ENCODE measurements at places on chromosomes 7 and 10.

GRCh38 chr10:125801574-125801973 lies 21.5 kb downstream of the UROS start:
- DNase-seq, result no peak

- DNase-seq, result no peak
Observed at GRCh38 chr7:33792041-33792440, 113.3 kb upstream of the BMPER start.

- no peak for DNase-seq
Observed at GRCh38 chr7:10268034-10268433, 705.6 kb upstream of the PHF14 start.

DNA sequence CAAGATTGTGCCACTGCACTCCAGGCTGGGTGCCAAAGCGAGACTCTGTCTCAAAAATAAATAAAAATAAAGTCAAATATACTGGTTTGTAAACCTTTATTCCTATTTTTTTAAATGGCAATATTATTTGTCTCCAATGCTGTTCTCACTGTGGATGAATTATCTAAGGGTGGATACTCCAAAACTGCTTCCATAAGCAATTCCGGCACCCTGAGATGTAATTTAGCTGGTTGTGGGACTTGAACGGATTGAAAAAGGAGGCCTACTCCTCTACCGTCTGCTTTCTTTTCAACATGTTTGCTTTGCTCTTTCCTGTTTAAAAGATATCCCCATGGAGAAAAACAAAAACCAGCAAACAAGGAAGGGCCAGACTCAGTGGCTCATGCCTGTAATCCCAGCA lies 54.4 kb downstream of the SLC35B4 start:
- no peak for DNase-seq

DNA sequence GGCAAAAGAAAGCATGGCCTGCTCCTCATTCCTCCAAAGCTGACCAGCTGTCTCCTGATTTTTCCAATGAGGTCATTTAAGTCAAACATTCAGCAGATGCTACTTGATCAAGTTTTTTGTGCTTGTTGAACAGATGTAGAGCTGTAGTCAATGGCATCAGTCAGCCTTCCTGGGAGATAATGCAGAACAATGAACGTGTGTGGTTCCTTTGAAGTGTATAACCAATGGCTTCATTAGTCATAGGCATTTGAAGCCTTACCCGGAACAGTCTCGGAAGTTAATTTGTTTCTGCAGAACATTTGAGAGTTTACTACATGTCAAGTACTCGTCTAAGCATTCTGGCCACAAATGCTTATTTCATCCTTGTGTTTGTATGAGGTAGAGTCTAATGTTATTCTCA lies 227.1 kb downstream of the ADRA2A start:
- no peak for DNase-seq

GRCh38 chr10:55630491-55631056 lies 730.5 kb downstream of the ZWINT start:
- no peak for DNase-seq

DNA sequence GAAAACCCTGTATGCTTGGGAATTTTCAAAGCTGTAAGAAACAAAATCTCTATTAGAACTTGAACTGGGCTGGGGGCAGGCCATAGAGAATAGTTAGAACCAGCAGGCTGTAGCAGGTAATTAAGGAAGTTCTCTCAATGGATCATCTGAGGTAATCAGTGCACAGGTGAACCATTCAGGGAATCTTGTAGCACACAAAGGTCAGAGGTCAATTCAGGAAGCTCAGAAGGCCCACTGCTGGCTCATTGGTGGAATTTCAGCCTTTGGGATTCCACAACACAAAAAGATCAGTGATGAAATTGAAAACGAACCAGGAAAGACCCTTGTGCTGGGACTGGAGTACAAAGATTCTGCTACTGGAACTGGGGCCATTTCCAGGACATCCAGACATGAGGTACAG lies 82.0 kb downstream of the TMEM168 start:
- no peak for DNase-seq

GRCh38 chr10:14326581-14326980 lies 4.1 kb downstream of the FRMD4A start:
- DNase-seq, result no peak

GRCh38 chr10:52257692-52258075 lies 56.4 kb upstream of the DKK1 start:
- DNase-seq, result no peak

Data from COR-L47 (cell line).